Stimulated activated CD4-positive, alpha-beta T cell treated with anti-CD3 and anti-CD28 coated beads, Interleukin-4, amount 100 ng/mL, for 4 hours (primary cell): ENCODE measurements at places on chromosomes 6 and 20.

- no peak for DNase-seq
Measured at GRCh38 chr6:25035512-25036435, 100.0 kb upstream of the RIPOR2 start.

DNA sequence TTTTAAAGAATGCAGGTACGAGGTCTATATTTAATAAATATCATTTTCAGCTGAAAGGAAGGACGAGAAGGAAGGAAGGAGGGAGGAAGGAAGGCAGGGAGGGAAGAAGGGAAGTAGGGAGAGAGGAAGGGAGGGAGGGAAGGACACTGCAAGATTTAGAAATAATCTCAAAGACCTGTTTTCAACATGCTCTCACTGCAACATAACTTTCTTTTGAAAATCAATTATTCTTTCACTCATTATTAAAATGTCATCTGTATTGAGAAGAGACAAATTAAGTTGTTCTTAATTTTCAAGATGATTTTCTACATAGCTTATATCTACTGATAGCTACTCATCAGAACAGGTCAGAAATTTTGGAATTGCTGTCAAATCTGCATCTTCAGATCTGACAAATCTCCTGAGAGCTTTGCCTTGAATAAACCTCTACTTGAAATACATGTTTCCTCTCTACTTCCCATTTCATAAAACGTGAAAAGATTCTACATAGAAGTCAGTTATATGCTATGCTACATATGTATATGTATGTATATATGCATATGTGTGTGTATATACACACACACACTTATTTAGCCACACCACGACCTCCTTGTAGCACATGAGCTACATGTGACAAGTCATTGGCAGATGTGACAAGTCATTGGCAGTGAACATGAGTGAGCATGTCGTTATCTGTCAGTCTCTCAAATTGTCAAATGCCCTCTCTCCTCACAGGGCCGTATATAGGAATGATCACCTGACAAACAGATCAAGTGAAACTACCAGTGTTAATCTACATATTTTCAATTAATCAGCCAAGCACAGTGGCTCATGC lies 241.6 kb downstream of the LY86 start:
- no peak for DNase-seq

DNA sequence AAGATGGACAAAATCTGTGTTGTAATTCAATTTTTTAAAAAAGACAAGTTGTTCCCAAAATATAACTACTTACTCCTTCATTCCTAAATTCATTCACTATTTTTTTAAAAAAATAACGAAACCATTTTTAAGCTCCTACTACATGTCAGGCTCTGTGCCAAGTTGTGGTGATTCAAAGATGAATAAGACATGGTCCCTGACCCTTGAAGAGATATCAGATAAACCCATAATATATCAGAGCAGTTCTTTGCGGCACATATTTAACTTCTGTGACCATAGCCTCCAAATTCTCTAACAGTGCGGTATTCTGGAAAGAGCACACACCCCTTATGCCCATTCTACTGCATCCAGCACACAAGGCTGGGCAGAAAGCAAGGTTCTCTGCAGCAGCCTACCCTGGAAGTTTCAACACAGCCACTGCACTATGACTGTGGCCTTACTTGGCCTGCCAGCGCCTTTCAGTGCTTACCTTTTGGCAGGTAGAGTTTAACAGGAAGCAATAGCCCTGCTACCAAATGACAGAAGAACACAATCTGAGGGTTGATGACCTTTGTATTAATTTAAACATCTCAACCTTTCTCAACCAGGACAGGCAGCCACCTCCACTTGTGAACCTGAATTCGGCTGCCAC lies 406.5 kb downstream of the BTBD9 start:
- DNase-seq, result no peak

DNA sequence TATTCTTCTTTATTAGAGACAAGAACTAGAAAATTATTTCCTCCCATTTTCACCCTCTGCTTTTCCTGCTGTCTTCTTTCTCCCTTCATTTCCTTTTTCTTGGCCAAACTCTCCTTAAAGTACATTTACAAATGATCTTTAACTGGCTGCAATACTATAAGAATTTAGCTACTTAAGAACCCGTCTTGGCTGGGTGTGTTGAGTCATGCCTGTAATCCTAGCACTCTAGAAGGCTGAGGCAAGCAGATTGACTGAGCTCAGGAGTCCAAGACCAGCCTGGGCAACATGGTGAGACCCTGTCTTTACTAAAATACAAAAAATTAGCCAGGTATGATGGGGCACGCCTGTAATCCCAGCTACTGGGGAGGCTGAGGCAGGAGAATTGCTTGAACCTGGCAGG lies 39.3 kb upstream of the SRPK1 start:
- no peak for DNase-seq

DNA sequence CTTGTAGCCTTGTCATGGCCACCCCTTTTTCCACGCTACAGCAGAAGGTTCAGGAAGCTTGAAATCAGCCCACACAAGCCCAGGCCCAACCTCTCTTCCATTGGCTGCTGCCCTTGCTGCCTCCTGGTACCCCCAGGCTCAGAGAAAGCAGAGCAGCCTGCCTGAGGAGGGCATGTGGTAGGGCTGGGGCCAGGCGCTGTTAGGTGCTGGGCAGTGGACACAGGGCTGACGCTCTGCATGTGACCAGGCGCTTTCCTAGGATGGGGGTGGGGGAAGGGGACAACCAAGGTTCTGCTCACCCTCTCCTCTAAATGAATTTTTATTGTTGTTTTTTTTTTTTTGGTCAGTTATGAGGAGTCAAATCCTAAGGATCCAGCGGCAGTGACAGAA lies 36.3 kb upstream of the ID1 start:
- DNase-seq, result no peak

DNA sequence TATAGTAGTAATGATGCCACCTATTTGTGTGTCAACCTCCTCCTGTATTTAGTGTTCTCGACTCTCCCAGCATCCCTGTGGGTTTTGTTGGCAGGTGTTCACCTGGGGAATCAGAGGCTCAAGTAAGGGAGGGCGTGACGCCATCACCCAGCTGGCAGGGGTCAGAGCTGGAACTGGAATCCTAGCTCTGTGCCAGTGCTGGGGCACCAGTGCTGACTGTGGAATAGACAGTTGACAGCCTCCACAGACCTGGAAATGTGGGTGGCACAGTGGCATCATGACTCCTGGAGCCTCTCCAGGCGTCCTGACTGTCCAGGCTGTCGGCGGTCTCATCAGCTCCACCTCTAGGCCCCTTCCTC lies 102.8 kb downstream of the SYCP2 start:
- no peak for DNase-seq

DNA sequence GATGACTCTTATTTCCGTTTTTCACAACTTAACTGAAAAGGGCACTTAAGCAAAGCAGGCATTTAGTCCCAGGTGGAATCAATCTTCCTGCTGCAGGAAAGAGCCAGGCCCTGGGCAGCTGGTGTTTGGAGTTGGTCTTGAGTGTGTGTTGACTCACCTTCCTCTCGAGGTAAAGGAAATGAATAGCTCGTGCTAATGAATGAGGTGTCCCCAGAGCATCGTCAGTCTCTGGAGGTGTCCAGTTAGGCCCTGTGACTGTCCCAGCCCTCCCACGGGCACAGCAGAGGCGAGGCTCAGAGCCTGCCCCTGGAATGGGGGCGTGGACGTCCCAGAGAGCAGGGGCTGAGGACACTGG lies 277.7 kb downstream of the NRN1 start:
- no peak for DNase-seq

GRCh38 chr20:48544402-48545339 lies 283.1 kb downstream of the PREX1 start:
- DNase-seq, result no peak

GRCh38 chr6:19160081-19160730 lies 677.0 kb upstream of the ID4 start:
- no peak for DNase-seq

GRCh38 chr20:61812845-61813485 lies 252.7 kb downstream of the TAF4 start:
- DNase-seq, result no peak
